Progenitor cell of endocrine pancreas (in vitro differentiated cells): ENCODE measurements at places on chromosomes 6 and 20. TPM values are rescaled to one million over a fixed set of nuclear protein-coding genes. Genes with fewer than 3 reads are reported as not detected.

Gene LPA
- total RNA-seq = 2.7 and 3.2 TPM in 2 replicates

Gene HCK
- total RNA-seq = not detected in 2 replicates

Gene SLC25A27
- total RNA-seq = 31.9 TPM in 2 replicates

Gene PHACTR3
- 1.1 and 1.4 TPM in 2 replicates for total RNA-seq

Gene BIRC7
- total RNA-seq = not detected in 2 replicates

Gene TINAG
- not detected in 2 replicates for total RNA-seq

Gene CD93
- 0.04 TPM in 1 of 2 replicates, not detected in the other for total RNA-seq

Gene NOX3
- total RNA-seq = not detected in 2 replicates

Gene OGFRL1
- 9.4 and 10.4 TPM in 2 replicates for total RNA-seq

Gene ADGRB3
- total RNA-seq = 1.5 and 1.8 TPM in 2 replicates

Gene TULP1
- 0.22 TPM in 2 replicates for total RNA-seq

Gene CAPN11
- not detected in 2 replicates for total RNA-seq

Gene CNR1
- total RNA-seq = 23.8 and 26.2 TPM in 2 replicates

Gene SMOC2
- total RNA-seq = 4.8 and 5.9 TPM in 2 replicates

Gene LAMP5
- not detected in 2 replicates for total RNA-seq

Gene IMPG1
- not detected in 2 replicates for total RNA-seq

Gene SNAP25
- 7.7 and 8.2 TPM in 2 replicates for total RNA-seq

- DNase-seq = no peak
These were observed 36.2 kb upstream of the HMGA1 start for GRCh38 chr6:34200340-34200971.

DNA sequence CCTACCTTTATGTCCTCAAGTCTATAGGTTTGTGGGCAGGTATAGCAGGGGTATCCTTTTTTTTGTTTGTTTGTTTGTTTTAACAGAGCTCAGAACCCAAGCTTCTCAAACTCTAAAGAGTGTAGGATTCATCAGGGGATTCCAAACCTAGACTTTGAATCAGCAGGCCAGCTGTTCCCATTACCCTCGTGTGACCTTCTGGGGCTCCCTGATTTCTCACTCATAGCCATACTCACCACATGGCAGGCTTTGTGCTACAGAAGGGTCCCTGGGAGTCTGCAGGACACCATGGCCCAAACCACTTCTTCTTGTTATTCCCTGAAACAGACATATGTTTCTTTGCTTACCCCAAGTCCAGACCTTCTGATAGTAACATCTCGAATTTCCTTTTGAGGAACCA lies 350.8 kb upstream of the TSHZ2 start:
- no peak for DNase-seq

DNA sequence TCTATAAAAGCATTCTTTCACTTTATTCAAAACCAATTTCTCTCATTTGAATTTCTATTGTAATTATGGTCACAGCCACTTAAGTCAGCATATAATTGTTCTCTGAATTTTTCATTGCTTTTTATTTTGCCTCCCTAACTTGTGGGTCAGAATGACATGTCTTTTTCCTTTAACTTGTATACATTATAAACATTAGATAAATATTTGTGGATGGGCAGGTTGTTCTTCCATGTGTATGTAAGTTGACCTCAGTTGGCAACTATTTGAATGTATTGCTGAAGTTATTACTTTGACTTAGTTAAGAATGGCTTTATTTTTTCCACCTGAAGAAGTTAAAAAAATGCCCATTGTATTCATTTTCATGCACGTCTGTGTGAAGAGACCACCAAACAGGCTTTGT lies 83.0 kb upstream of the MAP3K7 start:
- DNase-seq = no peak

DNA sequence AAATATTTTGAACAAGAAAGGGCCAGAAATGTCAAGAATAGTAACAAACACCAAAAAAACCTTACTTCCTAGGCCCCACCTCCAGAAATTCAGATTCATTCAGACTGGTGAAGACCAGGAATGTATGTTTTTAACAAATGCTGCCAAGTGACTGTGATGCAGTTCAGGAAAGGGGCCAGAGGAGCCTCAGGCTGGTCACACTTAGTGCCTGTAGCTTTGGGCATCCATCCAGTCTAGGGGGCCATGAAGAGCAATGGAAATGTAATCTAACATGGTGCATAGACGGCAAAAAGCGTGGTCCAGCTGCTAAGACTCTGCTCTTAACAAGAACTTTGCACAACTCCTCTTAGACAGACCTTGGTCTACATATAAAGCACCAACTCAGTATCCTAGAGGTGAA lies 7.1 kb downstream of the GJA1 start:
- no peak for DNase-seq

- no peak for DNase-seq
These were observed 527.4 kb downstream of the HACE1 start for GRCh38 chr6:104332364-104332763.

GRCh38 chr6:10526156-10526555 lies 5.0 kb downstream of the GCNT2 start:
- no peak for DNase-seq

- peak; percentile 86 for DNase-seq
These were observed 12.1 kb upstream of the PDYN start for GRCh38 chr20:2005831-2006426.

GRCh38 chr20:51034476-51034875 lies 11.6 kb upstream of the KCNG1 start:
- no peak for DNase-seq

GRCh38 chr6:107561306-107561705 lies 71.4 kb downstream of the SOBP start:
- no peak for DNase-seq

- no peak for DNase-seq
These were observed 29.0 kb downstream of the CEBPB start for GRCh38 chr20:50219600-50219999.

GRCh38 chr6:16045238-16045637 lies 83.6 kb upstream of the MYLIP start:
- DNase-seq = no peak

GRCh38 chr6:110063594-110064263 lies 85.6 kb downstream of the GPR6 start:
- no peak for DNase-seq

- no peak for DNase-seq
These were observed 33.4 kb upstream of the SCRT2 start for GRCh38 chr20:708956-709355.

GRCh38 chr20:4601630-4602296 lies 119.9 kb upstream of the PRND start:
- no peak for DNase-seq

- DNase-seq = no peak
These were observed 70.5 kb upstream of the ZNF217 start for GRCh38 chr20:53664121-53664520.

GRCh38 chr6:106155219-106155830 lies 69.2 kb downstream of the PRDM1 start:
- DNase-seq = no peak

- no peak for DNase-seq
These were observed 3.7 kb downstream of the NRN1 start for GRCh38 chr6:6002848-6003620.

- DNase-seq = peak; percentile 51
These were observed 91.8 kb upstream of the NHSL1 start for GRCh38 chr6:138590796-138591709.

DNA sequence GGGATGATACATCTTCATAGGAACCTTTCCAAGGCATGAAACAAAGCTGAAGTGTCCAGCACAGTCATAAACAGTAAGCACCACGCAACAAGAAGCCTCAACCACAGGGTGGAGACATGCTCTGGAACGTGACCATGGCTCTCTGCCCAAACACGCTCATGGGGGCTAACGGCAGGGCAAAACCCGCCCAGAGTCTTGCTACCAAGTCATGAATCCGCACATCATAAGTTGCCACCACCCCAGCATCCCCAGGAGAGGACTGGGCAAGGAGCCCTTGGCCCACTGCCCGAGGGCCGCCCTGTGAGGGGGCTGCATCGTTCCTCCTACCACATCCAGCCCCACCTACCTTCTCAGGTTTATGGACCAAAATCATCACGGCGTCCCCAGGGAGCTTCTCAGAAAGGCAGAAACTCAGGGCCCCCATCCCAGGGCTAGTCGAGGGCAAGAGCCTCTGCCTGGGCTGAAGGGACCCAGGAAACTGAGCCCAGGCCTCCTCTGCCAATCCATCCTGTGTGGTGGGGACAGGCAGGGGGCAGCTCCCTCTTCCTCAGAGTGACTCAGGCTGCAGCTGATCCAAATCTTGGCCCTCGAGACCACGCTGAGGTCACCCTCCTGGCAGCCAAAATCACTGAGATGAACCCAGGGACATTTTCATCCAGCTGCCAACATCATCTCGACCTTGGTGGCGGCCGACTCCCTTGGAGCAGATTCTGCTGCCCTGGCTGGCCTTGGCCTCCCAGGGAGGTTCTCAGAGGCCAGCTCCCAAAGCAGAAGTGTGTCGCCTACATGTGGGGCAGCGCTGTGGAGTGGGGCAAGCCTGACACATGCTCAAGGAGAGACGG lies 42.6 kb downstream of the BMP7 start:
- no peak for DNase-seq

DNA sequence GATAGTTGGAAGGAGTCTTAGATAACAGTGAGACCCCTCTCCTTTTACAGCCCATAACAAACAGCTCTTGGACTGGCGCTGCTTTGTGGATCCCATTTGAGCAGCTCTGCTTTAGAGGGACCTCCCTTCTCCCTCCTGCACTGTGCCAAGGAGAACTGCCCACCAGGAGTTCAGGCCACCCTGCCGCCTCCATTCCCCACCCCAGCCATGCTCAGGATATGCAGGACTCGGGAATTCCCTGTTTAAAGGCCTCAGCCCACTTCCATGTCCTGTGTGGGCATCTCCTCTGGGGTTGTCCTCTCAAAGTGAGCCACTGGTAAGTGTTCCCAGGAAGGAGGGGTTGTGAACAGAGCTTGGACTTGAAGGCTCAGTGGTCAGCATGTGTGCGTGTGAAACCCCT lies 312.6 kb upstream of the RNF24 start:
- no peak for DNase-seq

- DNase-seq = no peak
These were observed 15.0 kb upstream of the PRIM2 start for GRCh38 chr6:57302477-57302876.

DNA sequence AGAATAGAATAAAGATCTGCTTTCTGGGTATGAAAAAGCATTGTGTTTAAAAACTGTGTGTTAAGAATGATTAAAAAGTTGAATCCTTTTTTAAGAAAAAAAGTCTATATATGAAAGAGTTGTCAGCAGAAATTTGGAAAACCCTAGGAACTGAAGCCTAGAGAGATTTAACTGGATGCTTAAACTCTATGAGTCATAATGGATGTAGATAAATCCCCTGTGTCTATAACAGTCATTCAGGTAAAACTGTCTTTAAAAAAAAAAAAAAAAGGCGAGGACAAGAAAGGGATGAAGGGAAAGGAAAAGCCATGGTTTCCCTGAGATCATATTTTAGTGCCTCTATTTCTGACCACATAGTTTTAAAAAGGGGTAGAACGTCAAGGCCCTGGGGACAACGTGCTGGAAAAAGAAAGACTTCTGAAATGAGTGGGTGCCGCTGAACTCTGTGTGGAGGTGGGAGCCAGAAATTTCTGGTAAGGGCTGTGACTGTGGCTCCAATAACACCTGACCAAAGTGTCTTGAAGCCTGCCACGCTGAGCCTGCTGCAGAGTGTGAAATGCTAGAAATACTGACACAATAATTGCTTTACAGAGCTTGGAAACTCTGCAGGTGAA lies 302.6 kb upstream of the ARID1B start:
- no peak for DNase-seq

- DNase-seq = no peak
These were observed 130.4 kb downstream of the MOXD1 start for GRCh38 chr6:132270726-132271402.

- no peak for DNase-seq
These were observed 43.0 kb downstream of the RALGAPB start for GRCh38 chr20:38515631-38516030.

DNA sequence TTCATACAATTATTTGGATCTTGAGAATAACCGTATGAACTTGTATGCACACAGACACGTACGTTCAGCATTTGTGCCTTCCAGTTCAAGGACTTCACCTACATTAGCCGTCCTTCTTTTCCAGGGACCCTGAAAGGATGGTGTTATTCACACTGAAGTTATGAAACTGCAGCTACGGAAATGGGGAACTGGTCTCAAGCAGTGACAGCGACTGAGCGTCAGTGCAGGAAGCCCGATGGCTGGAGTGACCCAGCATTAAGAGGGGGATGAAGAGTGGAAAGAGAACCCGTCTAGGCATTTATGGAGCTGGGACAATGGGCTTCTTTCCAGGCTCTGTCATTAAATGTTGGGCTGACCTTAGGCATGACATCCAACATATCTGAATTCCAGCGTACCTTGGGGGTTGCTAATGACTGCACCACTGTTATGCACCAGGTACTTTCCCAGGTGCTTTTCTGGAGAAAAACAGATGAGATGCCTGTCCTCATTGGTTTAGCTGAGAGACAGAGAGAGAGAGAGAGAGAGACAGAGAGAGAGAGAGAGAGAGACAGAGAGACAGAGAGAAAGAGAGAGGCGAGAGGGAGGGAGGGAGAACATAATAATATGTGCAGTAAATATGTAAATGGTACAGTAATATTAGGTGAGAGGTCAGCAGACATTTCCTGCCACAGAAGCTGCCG lies 204.7 kb upstream of the EXOC2 start:
- DNase-seq = no peak

DNA sequence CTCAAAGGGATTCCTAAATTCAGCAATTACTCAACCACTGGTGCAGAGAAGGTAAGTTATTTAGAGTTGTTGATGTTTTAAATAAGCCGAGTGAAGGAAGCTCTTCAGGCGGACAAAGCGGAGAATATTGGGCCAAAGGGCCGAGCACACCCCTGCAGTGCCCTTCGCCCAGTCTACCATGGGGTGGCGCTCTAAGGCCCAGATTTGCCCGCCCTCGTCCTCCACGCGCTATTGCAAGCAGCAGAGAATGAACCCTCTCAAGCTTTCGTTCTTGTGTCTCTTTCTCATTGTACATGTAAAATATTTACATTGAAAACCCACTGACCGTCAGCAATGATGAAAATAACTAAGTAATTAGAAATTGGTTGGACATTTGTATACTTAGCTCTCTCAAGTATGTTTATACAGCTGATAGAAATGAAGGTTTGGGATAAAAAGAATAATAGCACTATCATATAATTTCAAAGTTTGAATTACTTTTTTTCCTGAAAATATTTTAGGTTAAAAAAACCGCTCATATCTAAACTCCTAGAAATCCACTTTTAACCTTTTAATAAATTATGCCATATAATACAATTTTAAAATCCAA lies 195.0 kb upstream of the CEP162 start:
- peak; percentile 76 for DNase-seq

DNA sequence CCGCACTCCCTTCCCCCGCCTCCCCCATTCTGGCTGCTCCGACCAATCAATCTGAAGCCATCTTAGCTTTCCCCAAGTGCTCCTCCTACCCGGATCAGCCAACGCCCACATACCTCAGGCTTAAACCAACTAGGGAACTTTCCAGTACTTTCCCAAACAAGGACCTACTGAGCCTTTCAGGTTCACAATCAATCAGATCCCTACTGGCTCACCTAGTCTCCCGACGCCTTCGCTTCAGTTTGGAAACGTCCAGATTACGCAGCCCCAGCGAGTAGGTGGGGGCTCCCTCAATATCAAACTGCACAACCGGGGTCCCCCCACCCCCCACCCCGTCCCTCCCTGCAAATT lies 432 bp downstream of the HSPA1L start:
- DNase-seq = peak; percentile 67

DNA sequence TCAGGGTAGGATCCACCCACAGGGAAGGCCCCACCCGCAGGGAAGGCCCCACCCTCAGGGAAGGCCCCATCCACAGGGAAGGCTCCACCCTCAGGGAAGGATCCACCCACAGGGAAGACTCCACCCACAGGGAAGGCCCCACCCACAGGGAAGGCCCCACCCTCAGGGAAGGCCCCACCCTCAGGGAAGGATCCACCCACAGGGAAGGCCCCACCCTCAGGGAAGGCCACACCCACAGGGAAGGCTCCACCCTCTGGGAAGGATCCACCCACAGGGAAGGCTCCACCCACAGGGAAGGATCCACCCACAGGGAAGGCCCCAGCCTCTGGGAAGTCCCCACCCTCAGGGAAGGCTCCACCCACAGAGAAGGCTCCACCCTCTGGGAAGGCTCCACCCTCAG lies 40.5 kb downstream of the KCNQ2 start:
- no peak for DNase-seq
